NCI-H2081 (cell line): ENCODE measurements at places on chromosomes 6 and 20.
A peak's percentile ranks its signal among the peaks of the same experiment; 100 is the strongest.

- peak; percentile 85 for DNase-seq
These were observed 2.6 kb downstream of the EPHA7 start for GRCh38 chr6:93416571-93417420.

DNA sequence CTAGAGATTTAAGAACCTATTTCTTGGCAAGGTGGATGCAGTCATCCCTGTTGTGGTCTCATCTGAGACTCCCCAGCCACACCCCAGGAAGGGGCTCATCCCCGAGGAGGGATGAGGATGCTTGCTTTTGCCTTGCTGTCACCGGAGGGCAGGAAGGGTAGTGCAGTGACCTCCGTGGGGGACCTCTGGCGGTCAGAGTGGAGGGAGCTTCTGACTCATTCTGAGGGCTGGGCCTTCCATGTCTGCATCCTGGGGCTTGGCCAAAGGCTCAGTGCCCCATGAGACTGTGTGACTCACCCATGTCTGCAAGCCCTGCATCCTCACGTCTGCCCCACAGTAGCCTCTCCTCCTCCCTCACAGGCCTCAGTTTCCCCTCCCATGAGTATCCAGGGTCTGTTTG is 38.7 kb downstream of the UQCC2 start:
- DNase-seq, result no peak

DNA sequence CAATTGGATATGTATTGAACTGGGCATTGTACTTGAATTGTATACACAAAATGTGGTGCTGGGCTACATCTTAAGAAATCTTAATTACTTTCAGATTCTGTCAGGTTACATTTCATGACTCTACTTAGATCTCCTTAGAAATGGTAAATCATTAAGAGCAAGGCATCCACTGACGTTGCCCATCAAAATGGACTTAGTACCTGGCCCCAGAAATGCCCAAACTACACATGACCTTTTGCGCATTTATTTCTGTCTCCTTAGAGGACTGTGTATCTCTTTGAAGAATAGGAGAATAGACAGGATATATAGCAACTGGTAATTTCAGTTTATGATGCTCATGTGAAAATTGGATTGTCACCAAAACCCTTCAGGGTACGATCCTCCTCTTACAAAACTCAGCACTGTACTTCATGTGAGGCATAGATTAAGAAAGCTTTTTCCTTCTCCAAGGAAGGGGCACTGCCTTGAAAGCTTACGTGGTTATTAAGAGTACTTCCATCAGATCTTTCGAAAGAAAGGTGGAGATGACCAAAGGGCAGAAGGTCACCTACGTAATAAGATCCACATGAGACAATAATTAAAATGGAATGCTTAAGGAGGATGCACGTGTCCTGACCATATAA is 61.4 kb upstream of the BMP2 start:
- DNase-seq, result no peak

DNA sequence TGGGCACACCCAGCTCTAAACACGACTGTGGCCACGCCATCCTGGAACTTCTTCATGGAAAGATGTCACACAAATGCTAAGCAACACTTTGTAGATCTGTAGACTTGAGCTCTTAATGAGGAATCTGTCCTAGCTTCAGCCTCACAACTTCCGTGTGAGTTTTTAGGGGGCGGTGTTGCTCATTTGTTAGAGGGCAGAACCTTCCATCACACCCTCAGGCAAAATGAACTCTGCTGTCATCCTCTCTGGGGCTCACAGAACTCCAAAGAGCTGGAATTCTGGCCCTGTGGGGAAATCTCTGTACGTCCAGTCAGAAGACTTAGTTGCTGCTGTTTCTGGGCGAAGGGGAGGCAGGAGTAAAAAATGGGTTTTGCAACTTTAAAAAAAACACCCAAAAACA is 49.8 kb downstream of the NRN1 start:
- no peak for DNase-seq

- peak; percentile 27 for DNase-seq
These were observed 77.9 kb downstream of the RFX6 start for GRCh38 chr6:116954938-116955337.

- no peak for DNase-seq
These were observed 33.3 kb downstream of the BEND3 start for GRCh38 chr6:107082045-107082444.
